ENCODE measurements at places on chromosomes 2 and 18.

DNA sequence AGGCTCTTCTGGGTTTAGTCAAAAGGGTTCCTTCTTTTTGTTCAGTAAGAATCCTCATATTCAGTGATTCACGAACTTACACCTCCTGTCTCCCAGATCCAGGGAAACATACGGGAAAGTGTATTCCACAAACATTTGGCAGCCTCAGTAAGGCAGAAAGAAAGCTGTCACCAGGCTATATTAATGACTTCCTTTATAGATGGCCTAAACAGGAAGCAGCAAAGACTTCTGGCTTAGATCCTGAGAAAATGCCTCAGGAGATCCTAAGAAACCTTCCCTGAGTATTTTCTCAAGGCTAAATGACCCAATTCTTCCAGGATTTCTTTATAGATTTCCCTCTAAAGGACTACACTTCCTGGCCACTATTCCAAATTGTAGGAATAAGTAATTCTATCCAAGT, 1995.5 kb upstream of the CELF4 start:
- no peak for DNase-seq

- no peak for DNase-seq
These were observed 54.0 kb downstream of the ADI1 start for GRCh38 chr2:3465328-3465727.

DNA sequence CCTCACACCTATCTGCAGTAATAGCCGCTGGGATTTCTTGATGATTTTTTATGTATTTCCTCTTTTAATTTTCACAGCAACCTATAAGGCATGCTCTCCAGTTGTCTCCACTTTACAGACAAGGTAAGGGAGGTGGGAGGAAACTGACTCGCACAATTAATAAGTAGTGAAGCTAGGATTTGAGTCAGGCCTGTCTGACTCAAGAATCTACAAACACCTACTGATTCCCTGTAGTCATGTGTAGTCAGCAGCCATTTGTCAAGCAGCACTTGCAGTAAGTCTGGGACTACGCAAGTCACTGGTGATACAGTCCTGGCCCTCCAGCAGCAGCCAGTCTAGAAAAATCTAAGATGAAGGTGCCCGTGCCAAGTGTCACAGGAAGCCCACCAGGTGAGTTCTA, 193.6 kb upstream of the PKDCC start:
- DNase-seq, result no peak

DNA sequence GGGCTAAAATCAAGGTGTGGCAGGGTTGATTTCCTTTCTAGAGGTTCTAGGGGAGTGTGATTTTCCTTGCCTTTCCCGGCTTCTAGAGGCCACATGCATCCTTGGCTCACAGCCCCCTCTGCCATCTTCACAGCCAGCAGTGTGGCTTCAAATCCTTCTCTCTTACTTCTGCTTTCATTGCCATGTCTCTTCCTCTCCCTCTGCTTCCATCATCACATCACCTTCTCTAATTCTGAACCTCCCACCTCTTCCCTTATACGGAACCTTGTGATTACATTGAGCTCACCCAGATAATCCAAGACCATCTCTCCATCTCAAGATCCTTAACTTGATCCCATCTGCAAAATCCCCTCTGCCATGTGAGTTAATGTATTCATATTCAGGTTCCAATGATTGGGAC, 56.2 kb upstream of the RMDN2 start:
- DNase-seq, result no peak

- DNase-seq, result no peak
These were observed 32.3 kb downstream of the CXCR4 start for GRCh38 chr2:136085453-136086209.

GRCh38 chr18:61870151-61870550, 22.7 kb downstream of the RNF152 start:
- no peak for DNase-seq

DNA sequence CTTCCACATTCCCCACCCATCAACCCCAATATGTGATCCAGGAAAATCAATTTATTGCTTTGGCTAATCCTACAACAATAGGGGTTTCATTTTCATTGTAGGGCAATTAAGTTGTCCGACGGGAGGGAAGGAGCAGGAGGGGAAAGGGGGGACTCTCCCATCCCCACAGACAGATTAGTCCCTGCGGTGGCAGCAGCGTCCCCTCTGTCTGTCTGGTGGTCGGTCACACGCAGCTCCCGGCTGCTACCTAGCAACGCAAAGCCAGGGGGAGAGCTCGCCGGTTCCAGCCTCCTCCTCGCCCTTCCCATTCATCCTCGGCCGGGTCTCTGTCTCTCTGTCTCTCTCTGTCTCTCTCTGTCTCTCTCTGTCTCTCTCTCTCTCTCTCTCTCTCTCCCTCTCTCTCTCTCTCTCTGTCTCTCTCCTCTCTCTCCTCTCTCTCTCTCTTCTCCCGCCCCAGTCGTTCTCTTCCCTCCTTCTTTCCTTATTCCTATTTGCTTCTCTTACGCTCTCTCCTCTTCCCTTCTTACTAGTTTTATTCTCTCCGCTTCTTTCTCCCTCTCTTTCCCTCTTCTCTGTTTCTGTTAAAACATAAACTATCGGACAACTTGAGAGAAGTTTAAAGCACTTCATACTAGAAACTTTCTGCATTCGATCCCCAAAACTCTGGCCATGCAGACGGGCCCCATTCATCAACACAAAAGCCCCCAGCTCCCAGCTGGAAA, 1.2 kb downstream of the LRP2 start:
- no peak for DNase-seq

DNA sequence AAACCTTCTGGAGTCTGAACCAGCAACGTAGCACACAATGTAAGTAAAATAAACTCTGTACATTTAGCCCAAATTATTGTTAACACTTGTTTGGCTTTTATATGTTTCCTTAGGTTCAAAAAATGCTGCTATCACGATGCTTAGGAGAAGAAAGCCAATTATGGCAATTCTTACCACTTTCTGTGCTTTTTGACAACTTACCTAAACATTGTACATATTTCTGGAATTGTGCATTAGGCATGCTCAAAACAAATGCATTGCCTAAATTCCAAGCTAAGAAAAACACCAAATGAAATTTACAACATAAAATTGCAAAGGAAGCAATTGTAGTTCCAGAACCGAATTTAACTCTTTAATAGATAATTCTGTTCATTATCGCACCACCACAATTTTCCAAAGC, 585.6 kb upstream of the DSEL start:
- no peak for DNase-seq
